Stomach (tissue), 19 donors: ENCODE measurements at places on chromosomes 5 and 9. TPM values are rescaled to one million over a fixed set of nuclear protein-coding genes. Genes with fewer than 3 reads are reported as not detected.

The PCDHB13 gene
- 5.9 TPM for total RNA-seq

The CATSPER3 gene
- not detected for total RNA-seq

The GPRIN1 gene
- not detected for total RNA-seq

The SLC4A9 gene
- not detected for total RNA-seq

The DAPK1 gene
- total RNA-seq, result 61.1 TPM

The DBH gene
- total RNA-seq, result under 0.01 TPM

The CDKN2B-AS1 gene
- total RNA-seq, result 1.6 TPM

- peaks cover 11% of the 10 kb centered on the region for H3K4me1 ChIP-seq
- H3K36me3 ChIP-seq, result no peaks in the 10 kb centered on the region
- H3K4me3 ChIP-seq, result no peak overlapping the region
- no peak for DNase-seq
Observed at GRCh38 chr5:14138608-14139540, 4.3 kb upstream of the TRIO start.
